ENCODE measurements at places on chromosomes 11 and 22. TPM values are rescaled to one million over a fixed set of nuclear protein-coding genes. Genes with fewer than 3 reads are reported as not detected.

BTBD18 gene
- not detected for total RNA-seq

TRIM51 gene
- not detected for total RNA-seq

MRGPRX3 gene
- total RNA-seq = not detected

HMGXB4 gene
- 20.7 TPM for total RNA-seq

EFCAB6 gene
- total RNA-seq = 0.65 TPM

PPFIBP2 gene
- total RNA-seq = 2.9 TPM

OR52I1 gene
- not detected for total RNA-seq

ARHGAP8 gene
- not detected for total RNA-seq

RASGRP2 gene
- 0.46 TPM for total RNA-seq

TSSK2 gene
- not detected for total RNA-seq

VSIG2 gene
- total RNA-seq = 0.46 TPM

PRR33 gene
- not detected for total RNA-seq

PANX2 gene
- 0.65 TPM for total RNA-seq

SOX6 gene
- under 0.01 TPM for total RNA-seq

ACTN3 gene
- under 0.01 TPM for total RNA-seq

KIRREL3 gene
- under 0.01 TPM for total RNA-seq

PPM1F gene
- total RNA-seq = 112 TPM

POTEH gene
- not detected for total RNA-seq

OR51E1 gene
- total RNA-seq = not detected

FBLN1 gene
- 14.3 TPM for total RNA-seq

LRRC10B gene
- total RNA-seq = not detected

TENM4 gene
- 2.3 TPM for total RNA-seq

GPHA2 gene
- not detected for total RNA-seq

OR51V1 gene
- total RNA-seq = not detected

RIC3 gene
- not detected for total RNA-seq

GRIA4 gene
- not detected for total RNA-seq

TOM1 gene
- total RNA-seq = 20.1 TPM

CRYAB gene
- total RNA-seq = not detected

SNX32 gene
- 1.9 TPM for total RNA-seq

APOA5 gene
- total RNA-seq = not detected

TEX12 gene
- 0.32 TPM for total RNA-seq

MYO7A gene
- total RNA-seq = 0.65 TPM

OR5D14 gene
- not detected for total RNA-seq

NCF4 gene
- total RNA-seq = not detected

DENND5A gene
- 124 TPM for total RNA-seq

CHADL gene
- 0.97 TPM for total RNA-seq

SCN4B gene
- under 0.01 TPM for total RNA-seq

SLC6A5 gene
- not detected for total RNA-seq

Measured in epithelial cell of umbilical artery (primary cell).